ENCODE measurements at places on chromosomes 6 and 20.

- H3K36me3 ChIP-seq: no peaks in the 10 kb centered on the region
- peaks cover 29% of the 10 kb centered on the region for H3K4me1 ChIP-seq
- no peak for DNase-seq
- no peak overlapping the region for H3K4me3 ChIP-seq
- H3K27ac ChIP-seq: no peak overlapping the region
Measured at GRCh38 chr6:13351271-13351670, 22.9 kb upstream of the TBC1D7 start.

GRCh38 chr6:132218059-132218696, 183.1 kb downstream of the MOXD1 start:
- H3K27me3 ChIP-seq: peaks cover 5% of the 10 kb centered on the region
- no peaks in the 10 kb centered on the region for H3K4me1 ChIP-seq

GRCh38 chr20:48180618-48181017, 395.3 kb upstream of the SULF2 start:
- no peak overlapping the region for H3K4me3 ChIP-seq
- no peaks in the 10 kb centered on the region for H3K4me1 ChIP-seq
- H3K36me3 ChIP-seq: no peaks in the 10 kb centered on the region
- H3K27ac ChIP-seq: no peak overlapping the region
- no peak for DNase-seq
- H3K27me3 ChIP-seq: no peaks in the 10 kb centered on the region

GRCh38 chr6:157029980-157030690, 253.0 kb downstream of the ARID1B start:
- H3K4me3 ChIP-seq: no peak overlapping the region
- peaks cover 29% of the 10 kb centered on the region for H3K4me1 ChIP-seq
- no peaks in the 10 kb centered on the region for H3K27me3 ChIP-seq
- peaks cover 14% of the 10 kb centered on the region for H3K36me3 ChIP-seq
- no peak for DNase-seq

GRCh38 chr6:48922837-48923236, 540.2 kb downstream of the MMUT start:
- H3K4me3 ChIP-seq: no peak overlapping the region
- no peak for DNase-seq
- no peaks in the 10 kb centered on the region for H3K4me1 ChIP-seq
- H3K27ac ChIP-seq: no peak overlapping the region
